Left kidney (tissue), 8 donors: ENCODE measurements at places on chromosomes 6 and 20.

DNA sequence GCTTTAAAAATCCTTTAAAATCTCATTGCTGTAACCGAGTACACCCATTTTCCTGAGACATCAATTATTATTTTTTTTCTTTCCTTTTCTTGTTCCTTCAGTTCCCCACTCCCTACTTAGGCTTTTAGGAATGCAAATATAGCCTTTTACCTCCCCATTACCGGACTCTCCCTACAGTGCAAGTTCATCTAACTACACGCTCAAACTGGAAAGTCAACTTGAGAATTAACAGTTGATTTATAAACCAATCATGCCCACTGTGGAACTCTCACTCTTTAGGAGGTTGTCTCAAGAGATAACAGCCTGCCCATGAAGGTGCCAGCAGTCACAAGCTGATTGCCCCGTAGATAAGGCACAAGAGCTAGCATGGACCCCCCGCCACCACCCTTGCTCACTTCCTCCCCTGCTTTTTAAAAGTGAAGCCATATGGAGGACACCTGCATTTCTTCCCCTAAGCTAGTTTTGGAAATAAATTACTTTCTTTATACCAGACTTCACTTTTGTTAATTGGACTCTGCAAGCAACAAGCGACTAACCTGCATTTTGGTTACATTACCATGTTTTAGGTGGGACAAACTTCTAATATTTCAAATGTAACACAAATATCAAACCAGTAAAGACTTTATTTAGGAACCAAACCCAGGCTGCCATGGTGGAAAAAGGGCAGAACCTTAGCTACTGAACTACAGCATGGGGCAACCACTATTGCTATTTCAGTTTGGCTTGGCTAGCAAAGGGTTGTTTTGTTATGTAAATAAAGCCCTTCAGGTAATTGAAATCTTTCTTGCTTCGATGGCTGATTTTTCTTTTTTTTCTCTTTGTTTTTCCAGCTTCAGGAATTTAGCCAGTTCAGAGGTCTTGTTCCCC, 34.9 kb downstream of the UBD start:
- DNase-seq = no peak

DNA sequence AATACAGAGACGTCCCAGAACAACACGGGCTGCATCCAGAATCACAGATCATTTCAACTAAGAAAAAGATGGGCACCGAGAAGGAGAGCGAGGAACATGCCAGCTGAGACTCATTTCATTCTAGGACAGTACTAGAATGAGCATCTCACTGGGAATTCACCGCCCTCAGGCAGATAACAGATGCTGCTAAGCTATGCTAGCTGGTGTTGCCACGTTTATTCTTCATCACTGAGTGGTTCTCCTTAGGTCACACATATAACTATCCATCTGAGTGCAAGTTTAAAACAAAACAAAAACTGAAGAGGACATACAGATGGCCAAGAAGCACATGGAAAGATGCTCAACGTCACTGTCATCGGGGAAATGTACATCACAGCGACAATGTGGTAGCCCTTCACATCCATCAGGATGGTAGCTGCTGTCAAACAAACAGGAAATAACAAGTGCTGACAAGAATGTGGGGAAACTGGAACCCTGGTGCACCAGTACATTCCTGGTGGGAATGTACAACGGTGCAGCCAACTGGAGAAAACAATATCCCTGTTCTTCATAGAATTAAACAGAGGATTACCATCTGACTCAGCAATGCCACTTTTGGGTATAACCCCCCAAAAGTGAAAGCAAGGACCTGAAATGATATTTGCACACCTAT, 97.6 kb downstream of the SLC22A23 start:
- DNase-seq = no peak

DNA sequence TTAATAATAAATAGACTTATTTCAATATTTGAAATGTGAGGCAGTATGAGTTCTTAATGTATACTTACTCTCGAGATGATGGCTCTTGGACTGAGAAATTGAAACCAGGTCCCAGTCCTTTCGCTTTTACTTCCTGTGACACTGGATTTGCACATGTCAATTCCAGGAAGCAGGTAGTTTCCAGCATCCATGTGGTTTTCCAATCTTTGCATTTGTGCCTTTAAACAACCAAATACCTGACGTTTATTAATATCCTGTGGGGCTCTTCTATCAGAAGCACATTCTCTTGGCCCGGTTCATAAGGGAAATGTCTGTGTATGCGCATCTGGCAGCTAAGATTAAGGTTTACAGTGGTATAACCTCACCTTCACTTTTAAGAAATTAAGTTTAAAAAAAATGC, 13.1 kb downstream of the UTRN start:
- DNase-seq = no peak

GRCh38 chr20:15288106-15288505, 950.7 kb upstream of the FLRT3 start:
- no peak for DNase-seq

- DNase-seq = peak; percentile 64
Measured at GRCh38 chr6:51855310-51856082, 231.9 kb downstream of the PKHD1 start.

DNA sequence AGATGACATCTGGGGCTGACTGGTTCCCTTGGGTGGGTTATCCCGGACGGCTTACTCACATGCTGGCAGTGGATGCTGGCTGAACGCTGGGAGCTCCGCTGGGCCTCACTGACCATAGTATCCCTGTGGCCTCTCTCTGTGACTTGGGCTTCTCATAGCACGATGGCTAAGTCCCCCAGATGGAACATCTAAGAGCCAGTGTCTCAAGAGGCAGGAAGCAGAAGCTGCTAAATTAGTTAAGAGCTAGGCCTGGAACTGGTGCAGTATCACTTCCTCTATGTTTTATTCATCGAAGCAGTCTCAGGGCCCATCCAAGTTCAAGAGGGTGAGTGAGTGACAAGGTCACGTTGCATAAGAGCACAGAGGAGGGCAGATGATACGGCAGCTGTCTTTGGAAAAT, 116.5 kb upstream of the LAMP5 start:
- DNase-seq = no peak

GRCh38 chr6:151649835-151650234, 156.0 kb downstream of the CCDC170 start:
- no peak for DNase-seq

DNA sequence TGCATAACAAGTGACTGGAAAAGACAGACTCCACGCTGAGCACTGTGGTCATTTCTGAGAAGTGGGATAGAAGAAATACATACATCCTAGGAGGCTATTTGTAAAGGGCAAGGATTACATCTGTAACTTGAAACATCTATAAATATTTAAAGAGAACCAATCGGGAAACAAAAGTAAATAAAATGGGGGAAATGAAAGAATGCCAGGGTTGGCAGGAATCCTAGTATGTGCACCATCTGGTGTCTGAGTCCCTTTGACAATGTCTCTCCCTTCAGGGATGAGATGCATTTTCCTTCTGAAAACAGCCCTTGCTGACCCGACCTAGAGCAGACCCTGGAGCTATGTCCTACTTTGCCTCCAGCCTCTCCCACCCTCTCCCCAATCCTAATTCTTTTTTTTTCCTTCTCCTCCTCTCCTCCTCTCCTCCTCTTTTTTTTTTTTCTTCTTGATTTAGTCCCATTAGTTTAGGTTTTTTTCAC, 53.2 kb downstream of the VSTM2L start:
- no peak for DNase-seq

GRCh38 chr20:61953037-61954021, 112.4 kb downstream of the TAF4 start:
- DNase-seq = peak; percentile 21

DNA sequence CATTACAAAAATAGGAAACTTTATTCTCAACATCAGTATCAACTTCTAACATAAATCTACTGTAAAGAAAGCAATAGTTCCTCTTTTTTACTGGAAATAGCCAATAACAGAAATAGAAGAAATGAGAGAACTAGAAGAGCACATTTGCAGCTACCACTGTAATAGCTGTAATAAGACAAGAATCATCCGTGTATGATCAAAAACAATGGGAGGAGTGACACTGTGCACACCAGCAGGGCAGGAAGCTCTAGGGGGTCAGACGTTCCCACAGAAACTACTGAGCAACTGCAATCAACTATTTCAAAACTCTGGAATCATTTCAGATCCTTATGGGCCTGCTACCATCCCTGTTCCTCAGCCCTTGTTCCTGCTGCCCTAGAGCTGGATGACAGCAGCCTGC, 43.7 kb downstream of the NINL start:
- no peak for DNase-seq
